ENCODE measurements at places on chromosomes 3 and 15. TPM values are rescaled to one million over a fixed set of nuclear protein-coding genes. Genes with fewer than 3 reads are reported as not detected.

Gene HTR3E
- total RNA-seq: not detected

Gene CNTN6
- not detected for total RNA-seq

Gene SRGAP3
- total RNA-seq: 2.3 TPM

Gene CD86
- not detected for total RNA-seq

Gene HIGD2B
- not detected for total RNA-seq

Gene CCDC13
- 0.44 TPM for total RNA-seq

Gene SH2D7
- total RNA-seq: not detected

Gene CACNA2D3
- total RNA-seq: not detected

DNA sequence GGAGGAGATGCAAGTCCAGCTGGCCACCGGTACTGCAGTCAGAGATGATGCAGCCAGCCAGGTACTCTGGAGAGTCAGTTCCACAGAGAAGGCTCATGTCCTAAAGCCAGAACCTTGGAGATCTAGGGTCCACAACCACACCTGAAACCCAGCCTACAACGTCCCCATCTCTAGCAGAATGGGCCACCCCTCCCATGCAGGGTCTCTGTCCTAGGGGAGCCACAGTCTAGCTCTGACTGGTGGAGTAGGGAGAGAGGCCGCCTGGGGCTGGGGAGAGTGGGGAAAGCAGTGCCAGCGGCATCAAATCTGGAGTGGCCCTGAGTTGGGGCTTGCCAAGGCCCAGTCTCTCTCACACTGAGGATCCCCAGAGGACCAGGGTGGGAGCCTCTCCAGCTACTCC lies 43.5 kb downstream of the PTH1R start:
- no peak for DNase-seq

DNA sequence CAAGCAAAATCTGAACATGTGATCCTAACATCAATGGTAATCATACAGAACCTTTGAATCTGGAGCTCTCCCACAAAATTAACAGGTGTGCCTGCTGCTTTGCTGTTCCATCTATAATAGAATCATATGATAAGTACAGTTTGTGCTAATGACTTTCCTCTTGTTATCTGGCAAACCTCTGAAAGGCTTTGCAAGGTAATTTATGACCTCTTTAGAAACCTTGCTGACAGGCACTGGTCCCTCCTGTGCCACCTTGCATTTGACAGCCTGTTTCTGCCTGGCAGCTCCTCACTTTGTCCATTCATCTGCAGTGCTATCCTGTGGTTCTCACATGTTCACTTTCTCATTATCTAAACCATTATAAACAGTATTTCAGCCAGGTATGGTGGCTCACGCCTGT lies 10.2 kb upstream of the HTR3C start:
- no peak for DNase-seq

- DNase-seq: no peak
These were observed 70.5 kb upstream of the GOLGA6B start for GRCh38 chr15:72584006-72584405.

DNA sequence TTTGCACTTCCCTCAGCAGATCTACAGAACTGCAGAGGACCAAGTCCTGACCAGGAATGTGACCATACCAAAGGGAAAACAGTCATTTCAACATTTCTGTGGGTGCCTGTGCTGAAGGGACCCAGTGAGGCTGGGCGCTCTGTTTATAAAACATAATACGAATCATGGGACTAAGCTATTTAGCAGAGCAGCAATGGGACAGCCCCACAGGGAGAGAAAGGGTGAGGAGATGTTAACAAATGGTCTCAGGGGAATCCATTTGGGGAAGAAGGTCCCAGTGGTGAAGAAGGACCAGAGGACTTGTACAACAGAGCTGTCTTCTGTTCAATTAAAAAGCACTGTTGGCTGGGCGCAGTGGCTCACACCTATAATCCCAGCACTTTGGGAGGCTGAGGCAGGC lies 1025.4 kb downstream of the FHIT start:
- DNase-seq: no peak

- DNase-seq: no peak
These were observed 495.5 kb downstream of the NLGN1 start for GRCh38 chr3:173893066-173893465.

DNA sequence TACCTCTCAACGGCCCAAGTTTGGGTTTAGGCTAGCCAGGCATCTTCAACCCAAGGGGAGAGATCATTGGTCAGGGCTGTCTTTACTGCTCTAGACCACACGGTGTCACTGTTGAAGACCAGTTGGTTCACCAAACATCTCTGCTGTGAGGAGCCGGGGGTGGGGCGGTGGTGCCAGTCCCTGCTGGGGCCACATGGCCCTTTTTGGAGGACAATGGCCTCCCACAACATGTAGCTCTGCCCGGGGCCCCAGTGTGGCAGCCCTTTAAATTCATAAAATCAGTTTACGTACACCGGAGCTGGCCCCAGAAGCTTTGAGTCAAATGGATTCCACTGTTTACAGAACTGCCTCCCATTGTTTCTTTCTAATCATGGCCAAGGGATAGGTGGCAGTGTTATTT lies 19.1 kb upstream of the TM4SF18 start:
- DNase-seq: no peak

- no peak for DNase-seq
These were observed 224.0 kb upstream of the RGMA start for GRCh38 chr15:93312891-93313486.

GRCh38 chr3:16399473-16399872 lies 114.0 kb downstream of the RFTN1 start:
- DNase-seq: no peak

Data from CD8-positive, alpha-beta T cell (primary cell).